ENCODE measurements at places on chromosomes 6 and 20. TPM values are rescaled to one million over a fixed set of nuclear protein-coding genes. Genes with fewer than 3 reads are reported as not detected.

HNF4A gene
- not detected for total RNA-seq

TGM3 gene
- not detected for total RNA-seq

IRF4 gene
- total RNA-seq = 12.1 TPM

DNAH8 gene
- 0.13 TPM for total RNA-seq

DNA sequence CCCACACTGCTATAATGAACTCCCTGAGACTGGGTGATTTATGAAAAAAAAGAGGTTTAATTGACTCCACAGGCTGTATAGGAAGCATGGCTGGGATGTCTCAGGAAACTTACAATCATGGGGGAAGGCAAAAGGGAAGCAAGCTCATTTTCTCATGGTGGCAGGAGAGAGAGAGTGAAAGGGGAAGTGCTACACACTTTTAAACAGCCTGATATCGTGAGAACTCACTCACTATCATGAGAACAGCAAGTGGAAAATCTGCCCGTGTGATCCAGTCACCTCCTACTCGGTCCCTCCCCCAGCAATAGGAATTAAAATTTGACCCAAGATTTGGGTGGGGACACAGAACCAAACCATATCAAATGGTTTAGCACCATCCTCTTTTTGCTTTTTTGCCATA lies 116.6 kb upstream of the CEP162 start:
- no peak for DNase-seq

DNA sequence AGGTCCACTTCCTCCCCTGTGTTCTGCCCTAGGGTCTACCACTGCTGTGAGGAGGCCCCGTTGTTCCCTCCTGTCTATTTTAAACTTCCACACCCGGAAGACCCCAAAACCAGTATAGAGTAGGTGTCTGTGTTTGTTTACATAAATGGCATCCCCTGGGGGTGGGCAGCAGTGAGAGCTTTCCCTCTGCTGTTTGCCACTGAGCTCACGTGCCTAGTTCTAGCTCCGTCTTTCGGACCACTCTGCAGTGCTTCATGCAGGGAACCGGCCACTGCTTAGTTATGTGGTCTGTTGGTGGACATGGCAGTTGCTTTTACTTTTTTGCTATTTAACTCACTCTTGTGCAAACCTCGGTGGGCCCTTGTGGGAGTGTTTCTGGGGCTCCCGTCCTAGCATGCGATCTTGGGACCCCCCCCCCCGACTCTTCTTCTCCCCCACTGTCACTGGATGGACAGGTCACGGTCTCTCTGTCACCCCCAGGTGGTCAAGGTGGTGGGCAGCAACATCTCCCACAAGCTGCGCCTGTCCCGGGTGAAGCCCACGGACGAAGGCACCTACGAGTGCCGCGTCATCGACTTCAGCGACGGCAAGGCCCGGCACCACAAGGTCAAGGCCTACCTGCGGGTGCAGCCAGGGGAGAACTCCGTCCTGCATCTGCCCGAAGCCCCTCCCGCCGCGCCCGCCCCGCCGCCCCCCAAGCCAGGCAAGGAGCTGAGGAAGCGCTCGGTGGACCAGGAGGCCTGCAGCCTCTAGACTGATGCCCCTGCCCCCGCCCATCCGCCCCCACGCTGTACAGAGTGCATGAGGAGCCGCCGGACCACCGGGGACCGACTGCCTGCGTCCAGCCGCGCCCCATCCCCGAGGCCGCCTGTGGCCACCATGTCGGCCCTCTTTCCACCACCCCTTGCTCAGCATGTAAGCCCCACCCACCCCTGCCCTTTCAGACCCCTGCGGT lies 40.9 kb downstream of the VSTM2L start:
- peak; percentile 33 for DNase-seq

GRCh38 chr20:7428946-7429345 lies 511.3 kb downstream of the HAO1 start:
- no peak for DNase-seq

DNA sequence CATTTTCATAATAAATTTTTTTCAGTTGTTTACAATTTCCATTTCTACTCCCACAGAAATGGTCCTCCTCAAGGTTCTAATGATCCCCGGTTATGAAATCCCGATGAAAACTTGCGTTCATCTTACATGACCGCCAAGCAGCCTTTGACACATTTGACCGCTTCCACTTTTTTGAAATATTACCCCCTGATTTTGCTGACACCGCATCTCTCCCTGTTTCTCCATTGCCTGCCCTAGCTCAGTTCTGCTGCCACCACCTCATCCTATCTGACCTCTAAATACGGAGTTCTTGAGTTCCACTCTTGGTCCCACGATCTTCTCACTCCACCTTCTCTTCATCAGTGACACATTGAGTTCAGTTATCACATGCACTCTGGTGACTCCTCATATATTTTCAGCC lies 74.1 kb downstream of the SLC35B3 start:
- DNase-seq = no peak

GRCh38 chr6:85975957-85976356 lies 333.3 kb upstream of the SYNCRIP start:
- DNase-seq = no peak

- no peak for DNase-seq
These were observed 515.2 kb upstream of the JAG1 start for GRCh38 chr20:11188843-11189603.
